Smooth muscle cell of the coronary artery (primary cell): ENCODE measurements at places on chromosomes 3 and 15. TPM values are rescaled to one million over a fixed set of nuclear protein-coding genes. Genes with fewer than 3 reads are reported as not detected.

The ZBED2 gene
- 0.08 TPM in 1 of 2 replicates, not detected in the other for total RNA-seq

The CFAP92 gene
- not detected in 2 replicates for total RNA-seq

The AHSG gene
- total RNA-seq, result not detected in 2 replicates

The RLBP1 gene
- total RNA-seq, result not detected in 2 replicates

The SRP14 gene
- total RNA-seq, result 135 and 296 TPM in 2 replicates

The GYG1 gene
- 26.2 and 31.1 TPM in 2 replicates for total RNA-seq
